ENCODE measurements at places on chromosomes 7 and 10.
A peak's percentile ranks its signal among the peaks of the same experiment; 100 is the strongest.

- DNase-seq: peak; percentile 30
These were observed 424 bp downstream of the EGFR start for GRCh38 chr7:55019191-55019690.

DNA sequence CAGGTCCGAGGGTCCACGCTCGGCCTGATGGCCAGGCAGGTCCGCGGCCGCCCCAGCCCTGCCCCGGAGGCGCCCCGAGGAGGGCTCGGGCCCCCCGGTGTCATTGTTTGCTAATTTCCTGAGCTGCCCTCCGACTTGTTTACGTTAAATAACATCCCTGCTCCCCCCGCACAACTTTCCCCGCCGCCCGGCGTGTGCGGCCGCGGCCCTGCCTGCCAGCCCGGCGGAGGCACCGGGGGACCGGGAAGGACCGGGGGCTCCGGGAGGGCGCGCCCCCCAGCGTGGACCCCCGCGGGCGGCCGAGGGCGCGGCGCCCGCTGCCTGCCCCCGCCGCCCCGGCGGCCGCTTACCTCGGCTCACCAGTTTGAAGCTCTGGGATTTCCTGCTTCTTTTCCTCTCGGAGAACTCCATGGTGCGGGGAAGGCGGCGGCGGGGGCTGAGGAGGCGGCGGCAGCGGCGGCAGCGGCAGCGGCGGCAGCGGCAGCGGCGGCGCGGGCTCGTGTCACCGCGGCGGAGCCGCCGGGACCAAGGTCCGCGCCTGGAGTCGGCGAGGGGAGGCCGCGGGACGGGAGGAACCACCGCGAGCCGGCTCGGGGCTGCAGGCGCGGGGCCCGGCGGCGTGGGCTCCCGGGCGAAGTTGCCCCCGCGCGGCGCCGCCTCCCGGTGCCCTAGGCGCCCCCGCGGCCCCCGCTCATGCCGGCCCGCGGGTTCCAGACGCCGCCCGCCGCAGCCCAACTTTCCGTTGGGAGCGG, 515 bp downstream of the BEND7 start:
- DNase-seq: peak; percentile 5

- DNase-seq: no peak
These were observed 465.5 kb upstream of the KLF6 start for GRCh38 chr10:4250587-4250887.

DNA sequence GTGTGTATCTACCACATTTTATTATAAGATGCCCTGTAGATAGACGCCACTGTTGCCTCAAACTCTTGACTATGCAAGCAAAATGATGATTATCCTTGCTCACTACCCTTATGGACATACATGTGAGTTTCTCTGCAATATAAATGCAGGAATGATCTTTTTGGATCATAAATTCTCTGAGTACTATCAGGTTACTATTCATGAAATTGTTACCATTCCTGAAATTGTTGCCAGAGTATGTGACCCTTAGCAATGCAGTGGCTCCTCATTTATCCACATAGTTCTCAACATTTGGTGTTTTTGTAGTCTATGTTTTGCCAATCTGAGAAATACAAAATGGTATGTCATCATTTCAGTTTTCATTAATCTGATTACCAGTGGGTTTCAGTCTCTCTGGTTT, 166.2 kb upstream of the FAM3C start:
- no peak for DNase-seq

DNA sequence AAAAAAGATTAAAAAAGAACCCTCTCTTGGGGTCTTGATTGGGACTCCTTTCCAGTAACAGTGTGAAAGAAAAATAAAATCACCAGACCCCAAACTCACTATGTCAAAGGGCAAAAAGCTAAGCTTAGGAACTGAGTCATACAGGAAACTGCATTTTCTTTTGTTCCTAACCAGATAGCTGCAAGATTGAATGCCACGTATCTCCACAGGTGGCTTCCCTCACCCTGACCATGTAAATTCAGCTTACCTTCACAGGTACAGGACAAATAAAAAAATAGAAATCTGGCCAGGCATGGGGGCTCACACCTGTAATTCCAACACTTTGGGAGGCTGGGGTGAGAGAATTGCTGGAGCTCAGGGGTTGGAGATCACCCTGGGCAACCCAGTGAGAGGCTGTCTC, 32.5 kb upstream of the EIF4H start:
- DNase-seq: no peak

DNA sequence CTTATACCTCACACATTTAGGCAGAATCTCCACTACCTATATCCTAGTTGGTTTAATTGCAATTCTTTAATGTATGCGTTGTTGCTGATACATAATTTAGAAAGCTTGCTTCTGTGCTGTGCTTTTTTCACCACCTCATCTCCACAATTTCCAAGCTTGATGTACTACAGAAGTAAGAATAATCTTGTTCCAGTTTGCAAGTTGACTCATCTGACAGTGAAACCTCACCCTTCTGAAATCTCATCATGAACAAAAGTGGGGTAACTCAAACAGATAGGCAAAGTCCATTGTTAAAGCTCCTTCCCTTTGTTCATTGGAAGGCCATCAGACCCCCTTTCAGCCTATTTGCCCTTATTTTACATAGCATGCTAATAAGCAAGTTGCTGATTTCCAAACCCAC, 13.6 kb downstream of the EIF4EBP2 start:
- DNase-seq: no peak

DNA sequence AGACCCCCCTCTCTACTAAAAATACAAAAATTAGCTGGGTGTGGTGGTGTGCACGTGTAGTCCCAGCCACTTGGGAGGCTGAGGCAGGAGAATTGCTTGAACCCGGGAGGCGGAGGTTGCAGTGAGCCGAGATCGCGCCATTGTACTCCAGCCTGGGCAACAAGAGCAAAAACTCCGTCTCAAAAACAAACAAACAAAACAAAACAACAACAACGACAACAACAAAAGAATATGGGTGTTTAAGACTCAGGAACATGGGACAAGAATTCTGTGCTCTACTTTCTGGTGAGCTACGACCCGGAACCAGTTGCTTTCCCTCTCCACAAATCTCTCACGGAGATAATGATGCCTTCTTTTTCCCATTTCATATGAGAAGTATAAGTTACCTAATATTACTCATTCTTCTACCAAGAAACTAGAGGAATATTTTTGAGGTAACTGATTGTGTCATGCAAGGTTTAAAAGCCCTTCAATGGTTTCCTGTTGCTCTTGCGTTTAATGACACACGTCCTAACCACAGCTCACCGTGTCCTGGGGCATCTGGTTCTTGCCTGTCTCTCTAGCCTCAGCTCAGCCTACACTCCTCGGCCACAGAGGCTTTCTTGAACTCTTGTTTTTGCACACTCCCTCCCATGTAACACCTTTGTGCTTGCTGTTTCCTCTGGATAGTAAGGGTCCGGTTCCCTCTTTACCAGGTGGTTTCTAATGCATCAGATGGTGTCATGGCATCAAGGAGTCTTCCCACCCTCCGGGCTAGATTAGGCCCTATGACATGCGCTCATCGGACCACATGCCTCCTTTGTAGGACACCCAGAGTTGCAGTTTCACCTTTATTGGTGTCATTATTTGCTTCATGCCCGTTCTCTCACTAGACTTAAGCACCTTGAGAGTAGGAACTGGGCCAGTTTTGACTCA, 67.5 kb downstream of the PFKFB3 start:
- no peak for DNase-seq

GRCh38 chr7:141361960-141362359, 189.2 kb upstream of the AGK start:
- no peak for DNase-seq
